Brain microvascular endothelial cell (primary cell): ENCODE measurements at places on chromosomes 6 and 20.
A peak's percentile ranks its signal among the peaks of the same experiment; 100 is the strongest.

GRCh38 chr6:121810158-121811032 is 374.9 kb downstream of the GJA1 start:
- DNase-seq = no peak

DNA sequence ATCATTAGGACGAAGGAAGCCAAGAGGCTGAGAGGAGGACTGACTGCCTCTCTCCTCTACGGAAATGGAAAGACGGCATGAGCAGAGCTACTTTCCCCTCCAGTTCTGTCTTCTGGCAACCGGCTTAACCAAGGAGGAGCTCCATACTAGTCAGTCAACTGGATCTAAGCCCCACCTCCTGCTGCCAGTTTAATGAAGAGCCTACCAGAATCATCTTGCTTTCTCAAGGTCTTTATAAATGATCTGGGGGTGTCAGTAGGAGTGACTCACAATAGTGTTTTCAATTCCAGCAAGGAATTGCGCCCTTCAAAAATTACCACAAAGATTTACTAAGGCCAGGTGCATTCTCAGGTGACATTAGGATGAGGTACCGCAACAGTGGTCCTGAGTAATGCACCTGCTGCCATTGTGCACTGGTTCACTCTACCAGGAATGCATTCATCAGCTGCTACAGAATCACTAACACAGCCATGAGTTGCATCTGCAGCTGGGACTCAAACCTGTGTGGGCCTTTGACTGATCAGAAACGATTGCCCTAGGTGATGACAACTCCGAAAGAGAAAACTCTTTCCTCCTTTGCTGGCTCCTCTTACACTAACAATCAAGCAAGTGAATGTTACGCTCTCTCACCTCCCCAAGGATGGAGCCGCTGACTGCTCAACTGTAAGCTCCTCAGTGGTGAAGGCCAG is 2.8 kb downstream of the UQCC2 start:
- DNase-seq = no peak

DNA sequence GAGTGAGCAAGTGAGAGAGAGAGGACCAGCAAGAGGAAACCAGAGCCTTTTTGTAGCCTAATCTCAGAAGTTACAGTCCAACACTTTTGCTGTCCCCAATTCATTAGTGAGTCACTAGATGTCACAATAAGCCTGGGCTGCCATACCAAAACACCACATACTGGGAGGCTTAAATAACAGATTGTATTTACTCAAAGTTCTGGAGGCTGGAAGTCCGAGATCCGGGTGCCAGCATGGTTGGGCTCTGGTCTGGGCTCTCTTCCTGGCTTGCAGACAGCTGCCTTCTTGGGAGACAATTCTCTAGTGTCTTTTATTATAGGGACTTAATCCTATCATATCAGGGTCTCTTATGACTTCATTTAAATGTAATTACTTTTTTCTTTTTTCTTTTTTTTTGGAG is 50.7 kb upstream of the FERMT1 start:
- DNase-seq = no peak

DNA sequence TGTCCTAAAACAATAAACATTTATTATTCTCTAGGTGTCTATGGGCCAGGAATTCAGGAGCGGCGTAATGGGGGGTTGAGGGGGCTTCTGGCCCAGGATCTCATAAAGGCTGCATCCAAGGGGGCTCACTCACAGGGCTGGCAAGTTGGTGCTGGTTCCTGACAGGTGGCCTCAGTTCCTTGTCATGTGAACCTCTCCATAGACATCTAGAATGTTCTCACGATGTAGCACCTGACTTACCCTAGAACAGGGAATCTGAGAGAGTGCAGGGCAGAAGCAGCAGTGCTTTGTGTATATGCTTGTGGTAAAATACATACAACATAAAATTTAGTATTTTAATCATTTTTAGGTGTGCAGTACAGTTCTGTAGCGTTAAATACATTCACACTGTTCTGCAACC is 57.1 kb downstream of the PHF20 start:
- DNase-seq = no peak

DNA sequence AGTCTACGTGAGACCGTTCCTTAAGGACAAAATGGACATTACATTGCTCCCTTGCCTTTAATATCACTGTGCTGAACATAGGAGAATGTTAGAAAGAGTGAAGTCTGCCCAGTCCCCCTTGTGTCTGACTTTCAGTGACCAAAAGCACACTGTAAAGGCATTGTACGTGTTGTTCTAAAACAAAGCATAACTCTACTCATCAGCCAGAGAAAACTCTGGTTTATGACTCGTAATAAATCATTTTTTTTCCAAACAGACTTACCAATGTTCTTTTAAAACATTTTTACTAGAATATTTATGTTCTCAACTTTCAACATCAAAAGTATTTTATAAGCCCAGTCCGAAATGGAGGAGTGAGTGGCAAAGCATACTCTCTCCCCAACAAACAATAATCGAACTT is 262.5 kb downstream of the GJA1 start:
- DNase-seq = no peak

DNA sequence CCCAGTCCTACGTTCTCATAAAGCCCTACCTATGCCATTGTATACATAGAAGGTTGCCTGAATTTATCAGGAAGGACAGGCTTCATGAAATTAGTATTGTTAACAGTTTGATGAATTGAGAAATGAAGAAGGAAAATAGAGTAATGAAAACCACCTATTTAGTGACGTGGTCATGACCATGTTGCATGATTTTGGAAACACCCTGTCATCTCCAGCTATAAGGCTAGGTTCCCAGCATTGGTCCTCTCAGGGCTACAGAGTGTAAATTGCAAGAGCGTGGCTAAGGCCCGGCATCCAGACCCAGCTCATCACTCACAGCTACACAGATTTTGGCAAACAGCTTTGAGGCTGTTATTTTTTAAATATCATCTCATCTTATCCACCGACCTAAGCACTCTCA is 203.6 kb downstream of the MEI4 start:
- no peak for DNase-seq

- peak; percentile 15 for DNase-seq
These were observed 26.7 kb downstream of the ZNF337 start for GRCh38 chr20:25669826-25670422.

- DNase-seq = no peak
These were observed 106.8 kb downstream of the GJA10 start for GRCh38 chr6:90000864-90001731.

- DNase-seq = no peak
These were observed 26.4 kb upstream of the UST start for GRCh38 chr6:148720406-148720805.

GRCh38 chr6:35152067-35152707 is 11.0 kb upstream of the TCP11 start:
- DNase-seq = no peak

DNA sequence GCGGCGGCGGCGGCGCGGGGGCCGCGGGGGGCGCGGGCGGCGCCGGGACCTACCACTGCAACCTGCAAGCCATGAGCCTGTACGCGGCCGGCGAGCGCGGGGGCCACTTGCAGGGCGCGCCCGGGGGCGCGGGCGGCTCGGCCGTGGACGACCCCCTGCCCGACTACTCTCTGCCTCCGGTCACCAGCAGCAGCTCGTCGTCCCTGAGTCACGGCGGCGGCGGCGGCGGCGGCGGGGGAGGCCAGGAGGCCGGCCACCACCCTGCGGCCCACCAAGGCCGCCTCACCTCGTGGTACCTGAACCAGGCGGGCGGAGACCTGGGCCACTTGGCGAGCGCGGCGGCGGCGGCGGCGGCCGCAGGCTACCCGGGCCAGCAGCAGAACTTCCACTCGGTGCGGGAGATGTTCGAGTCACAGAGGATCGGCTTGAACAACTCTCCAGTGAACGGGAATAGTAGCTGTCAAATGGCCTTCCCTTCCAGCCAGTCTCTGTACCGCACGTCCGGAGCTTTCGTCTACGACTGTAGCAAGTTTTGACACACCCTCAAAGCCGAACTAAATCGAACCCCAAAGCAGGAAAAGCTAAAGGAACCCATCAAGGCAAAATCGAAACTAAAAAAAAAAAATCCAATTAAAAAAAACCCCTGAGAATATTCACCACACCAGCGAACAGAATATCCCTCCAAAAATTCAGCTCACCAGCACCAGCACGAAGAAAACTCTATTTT is 2.0 kb downstream of the FOXC1 start:
- DNase-seq = no peak

DNA sequence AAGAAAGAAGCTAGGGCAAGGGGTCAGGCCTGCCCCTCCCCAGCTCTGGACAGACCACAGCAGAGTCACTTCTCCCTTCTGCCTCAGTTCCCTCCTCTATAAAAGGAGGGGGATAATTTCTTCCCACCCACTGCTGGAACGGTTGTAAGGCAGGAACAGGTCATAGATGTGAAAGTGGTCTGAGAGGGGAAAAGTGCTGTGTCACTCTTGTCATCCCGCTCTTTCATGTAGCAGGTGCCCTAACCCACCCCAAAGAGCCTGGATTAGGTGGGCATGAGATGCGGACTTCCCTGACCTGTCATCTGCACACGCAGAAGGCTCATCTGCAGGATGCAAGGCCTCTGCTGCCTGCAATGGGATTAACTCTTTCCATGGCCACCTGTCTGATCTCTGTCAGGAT is 218.2 kb upstream of the LRFN2 start:
- no peak for DNase-seq

- peak; percentile 71 for DNase-seq
These were observed 18.8 kb downstream of the MRAP2 start for GRCh38 chr6:84052204-84052882.

- peak; percentile 24 for DNase-seq
These were observed 111.1 kb downstream of the UST start for GRCh38 chr6:148857798-148858390.

DNA sequence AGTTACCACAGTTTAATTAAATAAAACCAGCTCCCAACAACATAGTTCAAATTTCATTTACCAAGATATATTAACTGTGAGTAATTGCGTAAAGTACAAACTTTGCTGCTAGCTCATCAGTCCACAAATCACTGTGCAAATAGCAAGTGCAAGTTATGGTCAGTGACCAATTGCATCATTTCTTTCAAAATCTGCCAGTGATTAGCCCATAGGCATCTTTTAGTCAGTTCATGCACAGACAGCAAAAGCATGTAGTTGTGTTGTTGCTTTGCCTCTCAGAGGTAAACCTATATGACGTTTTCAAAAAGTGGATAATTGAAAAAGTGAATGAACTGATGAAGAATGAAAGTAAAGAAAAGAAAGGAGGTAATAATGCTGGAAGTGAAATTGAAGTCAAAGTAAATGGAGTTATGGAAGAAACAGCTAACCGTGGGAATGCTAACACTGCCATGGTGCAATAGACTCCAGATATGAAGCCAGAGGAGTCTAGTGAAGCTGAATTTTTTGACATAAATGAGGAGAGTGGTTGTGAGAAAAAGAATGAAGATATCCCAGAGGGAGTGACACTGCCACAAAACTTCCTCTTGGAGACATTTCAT is 36.5 kb downstream of the ENPP1 start:
- DNase-seq = no peak

- no peak for DNase-seq
These were observed 61.7 kb downstream of the SLC2A10 start for GRCh38 chr20:46771195-46771588.

GRCh38 chr6:79718509-79719247 is 87.5 kb downstream of the SH3BGRL2 start:
- DNase-seq = no peak

GRCh38 chr6:25991785-25992412 is 29.3 kb downstream of the TRIM38 start:
- DNase-seq = peak; percentile 46

DNA sequence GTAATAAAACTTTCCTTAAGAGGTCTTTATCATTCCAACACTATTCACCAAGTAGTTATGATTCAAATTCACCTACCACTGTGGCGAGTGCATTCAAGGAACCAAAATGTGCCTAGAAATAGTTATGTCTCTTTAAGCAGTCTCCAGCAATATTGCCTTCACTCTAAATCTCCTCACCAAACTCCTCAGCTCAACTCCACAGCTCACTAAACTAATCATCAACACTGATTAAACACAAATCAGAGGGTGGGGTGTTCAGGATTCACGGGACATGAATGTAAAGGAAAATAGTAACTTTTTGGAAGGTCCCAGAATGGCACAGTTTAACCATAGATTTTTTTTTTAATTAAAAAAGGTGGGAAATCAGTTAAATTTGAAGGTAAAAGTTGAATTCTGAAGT is 70.5 kb upstream of the THEMIS start:
- DNase-seq = no peak

DNA sequence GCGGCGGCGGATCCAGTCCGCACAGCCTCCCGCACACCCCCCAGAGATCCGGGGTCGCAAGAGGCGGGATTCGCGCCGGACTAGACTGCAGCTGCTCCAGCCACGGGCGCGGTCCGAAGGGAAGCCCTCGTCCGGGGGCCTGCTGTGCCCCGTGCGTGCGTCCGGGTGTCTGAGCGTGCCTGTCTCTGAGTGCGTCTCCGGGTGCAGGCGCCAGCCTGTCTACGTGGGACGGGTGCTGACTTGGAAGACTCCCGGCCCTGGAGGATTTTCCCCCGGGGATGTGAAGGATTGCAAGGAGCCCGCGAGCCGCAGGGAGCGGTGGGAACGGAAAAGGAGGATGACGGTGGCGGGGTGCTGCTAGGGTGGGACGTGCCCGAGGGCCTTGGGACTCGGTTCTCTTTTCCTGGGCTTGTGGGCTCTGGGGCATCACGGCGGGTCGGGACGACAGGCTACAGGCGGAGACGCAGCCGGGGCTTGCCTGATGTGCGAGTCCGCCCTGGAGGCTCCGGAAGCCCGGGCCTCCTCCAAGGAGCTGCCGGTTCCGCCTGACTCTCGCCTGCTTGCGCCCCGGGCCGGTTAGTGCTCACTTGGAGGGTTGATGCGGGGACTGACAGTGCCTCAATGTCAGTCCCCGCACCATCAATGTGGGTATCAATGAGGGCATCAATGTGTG is 5.7 kb downstream of the MAFB start:
- peak; percentile 33 for DNase-seq

- DNase-seq = no peak
These were observed 31.5 kb upstream of the GATA5 start for GRCh38 chr20:62507323-62507722.

- no peak for DNase-seq
These were observed 145.9 kb upstream of the FBXL4 start for GRCh38 chr6:99093456-99094190.

- no peak for DNase-seq
These were observed 41.3 kb downstream of the FKBP5 start for GRCh38 chr6:35647400-35647799.

DNA sequence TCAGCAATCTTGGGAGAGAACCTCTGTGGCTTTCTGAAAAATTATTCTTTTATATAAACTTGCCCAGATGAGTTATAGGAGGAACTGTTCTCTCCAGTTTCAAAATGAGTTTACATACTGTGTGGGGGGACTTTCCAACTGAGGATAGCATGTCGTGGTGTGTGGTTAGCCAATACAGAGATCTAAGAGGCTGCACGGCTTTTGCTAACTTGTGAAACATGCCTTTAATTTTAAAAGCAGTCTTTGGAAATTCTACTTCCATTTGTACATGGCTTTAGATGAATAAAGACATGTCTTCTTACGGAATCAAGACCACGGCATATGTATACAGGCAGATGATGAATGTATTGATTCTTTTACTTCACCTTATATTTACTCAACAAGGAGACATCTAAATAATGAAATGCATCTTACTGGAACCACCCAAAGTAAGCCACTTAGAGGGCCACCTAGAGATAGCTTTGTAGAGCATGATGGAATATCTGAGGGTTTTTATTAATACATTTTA is 39.8 kb downstream of the HIVEP1 start:
- DNase-seq = no peak

- peak; percentile 36 for DNase-seq
These were observed 55.7 kb upstream of the SLC23A2 start for GRCh38 chr20:5056801-5057599.
